ENCODE measurements at places on chromosomes 1 and 21.
A peak's percentile ranks its signal among the peaks of the same experiment; 100 is the strongest.

DNA sequence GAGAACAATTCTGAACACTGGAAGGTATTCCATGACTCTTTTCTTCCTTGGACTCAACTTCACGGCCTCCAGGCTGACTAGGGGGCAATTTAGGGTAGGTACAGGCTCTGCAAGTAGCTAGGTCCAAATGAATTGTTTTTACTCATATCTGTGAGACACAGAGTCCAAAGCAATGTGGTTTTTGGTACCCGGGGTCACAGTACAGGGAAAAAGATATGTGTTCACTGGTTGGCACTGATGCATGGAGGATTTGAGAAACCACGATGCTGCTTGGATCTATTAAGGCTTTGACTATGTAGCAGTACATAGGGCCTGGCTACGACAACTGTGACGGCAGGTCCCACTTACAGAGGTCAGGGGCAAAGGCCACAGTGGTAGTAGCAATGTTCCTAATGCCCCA is 200.6 kb downstream of the DUSP10 start:
- DNase-seq, result no peak

GRCh38 chr1:48333316-48333715 is 110.8 kb downstream of the SLC5A9 start:
- DNase-seq, result no peak

GRCh38 chr1:170068923-170069322 is 5.6 kb downstream of the KIFAP3 start:
- no peak for DNase-seq

GRCh38 chr1:197924516-197925123 is 7.4 kb downstream of the LHX9 start:
- no peak for DNase-seq

GRCh38 chr1:245715291-245715701 is 560.5 kb downstream of the KIF26B start:
- DNase-seq, result no peak

- no peak for DNase-seq
These were observed 32.9 kb downstream of the CD244 start for GRCh38 chr1:160829766-160830165.

DNA sequence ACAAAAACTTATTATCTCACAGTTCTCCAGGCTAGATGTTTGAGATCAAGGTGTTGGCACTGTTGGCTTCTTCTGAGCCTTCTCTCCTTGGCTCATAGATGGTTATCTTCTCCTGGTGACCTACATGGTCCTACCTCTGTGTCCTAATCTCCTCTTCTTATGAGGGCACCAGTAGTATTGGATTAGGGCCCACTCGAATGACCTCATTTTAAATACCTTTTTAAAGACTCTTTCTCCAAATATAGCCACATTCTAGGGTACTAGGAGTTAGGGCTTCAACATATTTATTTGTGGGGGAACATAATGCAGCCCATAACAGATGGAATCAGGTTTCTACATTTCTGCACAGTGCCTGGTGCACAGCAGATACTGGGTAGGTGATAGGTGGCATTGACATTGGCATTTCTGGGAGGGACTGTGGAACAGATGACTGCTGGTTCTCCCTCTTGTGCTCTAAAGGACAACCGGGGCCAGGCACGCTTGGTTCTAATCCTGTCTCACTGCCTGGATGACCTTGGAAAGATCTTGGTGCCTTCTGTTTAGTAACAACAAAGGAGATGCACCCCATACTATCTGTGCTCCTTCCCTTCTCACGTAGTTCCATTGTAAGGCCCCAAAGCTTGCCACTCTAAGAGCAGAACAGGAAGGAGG is 140.3 kb downstream of the PLPP3 start:
- no peak for DNase-seq

DNA sequence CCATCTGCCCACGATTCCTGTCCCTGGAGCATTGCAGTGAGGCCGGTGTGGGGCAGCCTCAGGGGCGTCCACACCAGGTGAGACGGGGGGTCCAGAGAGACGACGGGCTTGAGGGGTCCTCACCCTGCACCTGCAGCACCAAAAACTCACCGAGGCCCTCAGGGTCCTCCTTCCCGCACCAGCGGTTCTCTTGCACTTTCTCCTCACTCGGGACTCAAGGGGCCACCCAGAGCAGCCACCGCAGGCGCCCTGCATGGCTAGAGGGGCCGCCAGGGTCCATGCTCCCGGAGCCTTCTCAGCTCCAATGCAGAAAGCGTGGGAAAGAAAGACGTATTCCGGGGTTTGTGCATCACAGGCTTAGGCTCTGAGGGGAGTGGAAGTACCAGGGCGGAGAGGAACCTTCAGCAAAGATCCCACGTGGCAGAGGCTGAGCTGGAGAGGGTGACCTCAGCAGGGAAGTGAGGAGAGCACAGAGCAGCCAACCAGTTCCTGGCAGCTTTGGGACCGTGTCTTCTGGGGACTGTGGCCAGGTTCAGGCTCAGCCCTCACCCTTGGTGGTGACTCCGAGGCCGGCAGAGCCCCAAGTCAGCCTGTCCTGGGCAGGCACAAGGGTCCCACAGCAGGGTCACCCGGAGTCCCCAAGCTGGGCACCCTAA is 19.5 kb upstream of the COL6A2 start:
- DNase-seq, result no peak

- DNase-seq, result no peak
These were observed 38.0 kb downstream of the CHD5 start for GRCh38 chr1:6142036-6142621.

GRCh38 chr1:56429288-56429687 is 150.1 kb downstream of the PLPP3 start:
- no peak for DNase-seq

GRCh38 chr1:71882226-71882625 is 400.1 kb downstream of the NEGR1 start:
- no peak for DNase-seq

DNA sequence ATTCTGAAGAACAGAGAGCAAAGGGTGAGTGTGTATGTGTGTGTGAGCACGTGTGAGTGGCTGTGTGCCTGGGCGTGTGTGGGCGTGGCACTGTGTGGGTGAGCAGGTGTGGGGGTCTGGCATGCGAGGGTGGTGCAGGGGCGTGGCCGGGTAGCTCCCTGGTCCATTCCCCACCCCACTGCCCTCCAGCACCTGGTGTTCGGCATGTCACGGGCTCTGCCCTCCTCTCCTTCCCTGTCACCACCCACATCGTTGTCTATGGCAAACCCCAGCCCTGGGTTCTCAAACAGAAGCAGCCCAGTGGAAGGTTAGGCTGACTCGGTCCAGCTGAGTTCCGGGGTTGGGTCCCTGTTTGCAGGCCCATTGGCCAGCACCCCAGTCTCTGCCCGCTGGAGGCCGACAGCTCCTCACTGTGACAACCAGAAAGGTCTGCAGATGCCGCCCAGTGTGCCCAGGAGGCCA is 39.8 kb downstream of the UBE2G2 start:
- no peak for DNase-seq

DNA sequence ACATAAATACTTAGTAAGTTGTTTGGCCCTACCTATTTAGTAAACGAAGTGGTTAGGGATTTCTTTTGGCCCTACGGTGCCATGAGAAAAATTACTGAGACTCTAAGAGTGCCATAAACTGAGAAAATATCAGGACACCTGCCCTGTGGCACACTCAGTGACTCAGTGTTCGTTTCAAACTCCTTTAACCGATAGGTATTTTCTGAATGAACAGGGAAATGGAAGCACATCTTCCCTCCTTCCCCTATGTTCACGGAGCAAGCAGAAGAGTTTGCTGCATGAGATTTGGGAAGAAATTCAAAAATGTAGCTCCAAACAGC is 134.2 kb downstream of the KAZN start:
- no peak for DNase-seq

DNA sequence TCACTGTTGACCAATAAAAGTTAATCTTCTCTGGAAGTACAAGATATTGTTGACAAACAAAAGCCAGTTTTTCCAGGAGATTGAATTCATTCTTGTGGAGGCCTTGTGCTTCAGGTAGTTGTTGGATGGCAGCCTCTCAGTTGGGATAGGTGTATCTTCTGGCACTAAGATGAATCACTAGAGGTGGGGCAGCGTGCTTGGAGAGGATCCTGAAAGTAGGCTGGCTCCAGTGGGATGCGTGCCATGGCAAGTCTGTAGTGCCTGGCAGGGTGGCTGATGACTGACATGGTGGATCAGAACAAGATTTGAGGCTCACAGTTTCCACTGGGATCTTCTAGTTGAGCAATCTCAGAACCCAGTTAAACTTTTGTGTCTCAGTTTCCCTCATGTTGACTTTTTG is 2.4 kb downstream of the VPS13D start:
- DNase-seq, result no peak

DNA sequence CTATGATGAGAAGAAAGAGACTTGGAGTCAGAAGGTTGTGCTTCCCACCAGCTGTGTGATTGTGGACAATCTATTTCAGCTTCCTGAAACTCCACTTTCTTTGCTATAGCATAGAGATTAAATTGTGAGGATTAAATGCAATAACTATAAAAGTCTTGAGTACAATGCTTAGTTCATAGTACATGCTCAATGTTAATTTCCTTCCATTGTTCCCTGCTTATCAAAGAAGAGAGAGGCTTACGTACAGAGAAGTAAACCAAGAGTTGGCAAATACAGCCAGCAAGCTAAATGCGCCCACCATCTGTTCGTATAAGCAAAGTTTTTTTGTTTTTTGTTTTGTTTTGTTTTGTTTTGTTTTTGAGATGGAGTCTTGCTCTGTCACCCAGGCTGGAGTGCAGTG is 317.9 kb upstream of the NFIA start:
- no peak for DNase-seq

DNA sequence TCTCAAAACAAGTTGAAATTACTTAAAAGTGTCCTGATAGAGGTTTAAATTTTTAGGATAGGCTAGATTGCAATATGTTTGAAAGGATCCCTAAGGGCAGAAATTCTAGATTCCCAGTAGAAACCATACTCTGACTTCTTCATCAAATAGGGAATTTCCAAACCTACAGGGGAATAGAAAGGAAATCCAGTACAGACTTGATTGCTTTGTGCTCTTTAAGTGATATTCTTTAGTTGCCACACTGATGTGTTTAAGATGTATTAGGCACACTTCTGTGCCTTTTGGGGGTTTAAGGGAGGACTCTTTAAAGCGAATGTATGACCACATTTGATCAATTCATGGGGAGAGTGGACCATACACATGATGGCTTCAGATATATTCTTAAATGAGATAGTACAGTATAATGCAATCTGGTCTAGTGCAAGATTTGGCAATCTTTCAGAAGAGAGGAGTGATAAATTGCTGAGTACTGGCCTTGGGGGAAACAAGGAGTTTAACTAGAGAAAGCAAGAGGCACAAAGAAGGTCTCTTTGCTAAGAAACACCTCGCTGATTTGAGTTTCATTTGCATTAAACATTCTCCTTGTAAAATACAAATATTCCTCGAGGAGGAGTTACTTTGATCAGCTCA is 268.8 kb upstream of the NR5A2 start:
- no peak for DNase-seq

GRCh38 chr1:150621497-150622302 is 7.7 kb downstream of the ENSA start:
- DNase-seq, result no peak

GRCh38 chr21:34085129-34085528 is 11.8 kb downstream of the MRPS6 start:
- no peak for DNase-seq

GRCh38 chr1:208979776-208980175 is 603.7 kb upstream of the CAMK1G start:
- no peak for DNase-seq

DNA sequence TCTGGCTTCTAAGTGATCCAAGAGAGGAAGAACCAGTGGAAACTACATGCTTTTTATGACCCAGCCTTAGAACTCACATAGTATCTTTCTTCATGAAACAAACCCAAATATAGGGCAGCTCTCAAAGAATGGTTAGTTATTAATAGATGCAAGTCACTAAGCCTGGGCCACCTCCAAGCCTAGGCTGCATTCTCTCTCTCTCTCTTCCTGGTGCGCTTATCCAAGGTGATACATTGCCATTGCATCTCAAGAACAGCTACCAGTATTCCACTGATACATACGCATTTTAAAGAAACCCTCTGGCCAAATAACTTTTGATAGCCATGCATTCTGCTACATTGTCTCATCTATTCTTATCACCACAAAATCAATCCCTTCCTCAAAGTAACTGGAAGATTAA is 455.6 kb upstream of the ADGRL2 start:
- DNase-seq, result no peak

GRCh38 chr1:41751804-41752513 is 166.8 kb downstream of the HIVEP3 start:
- no peak for DNase-seq

DNA sequence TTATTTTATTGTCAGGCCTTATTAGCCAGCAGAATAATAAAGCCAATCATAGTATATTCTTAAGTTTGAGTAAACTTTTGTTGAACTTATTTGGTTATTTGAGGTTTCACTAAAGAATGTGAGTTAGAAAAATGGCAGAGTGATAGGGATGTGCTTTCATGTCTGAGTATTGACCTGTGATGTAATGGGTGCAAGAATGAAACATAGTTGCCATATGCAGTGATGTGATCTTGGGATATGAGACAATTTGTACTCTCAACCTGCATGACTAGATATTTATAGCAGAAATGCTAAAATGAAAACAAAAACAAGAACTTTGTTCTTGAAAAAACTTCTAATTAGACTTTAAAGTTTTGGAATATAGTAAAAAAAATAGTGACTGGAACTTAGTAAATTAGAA is 97.9 kb downstream of the DISP1 start:
- no peak for DNase-seq

GRCh38 chr1:46596846-46597245 is 7.2 kb downstream of the MKNK1 start:
- no peak for DNase-seq

DNA sequence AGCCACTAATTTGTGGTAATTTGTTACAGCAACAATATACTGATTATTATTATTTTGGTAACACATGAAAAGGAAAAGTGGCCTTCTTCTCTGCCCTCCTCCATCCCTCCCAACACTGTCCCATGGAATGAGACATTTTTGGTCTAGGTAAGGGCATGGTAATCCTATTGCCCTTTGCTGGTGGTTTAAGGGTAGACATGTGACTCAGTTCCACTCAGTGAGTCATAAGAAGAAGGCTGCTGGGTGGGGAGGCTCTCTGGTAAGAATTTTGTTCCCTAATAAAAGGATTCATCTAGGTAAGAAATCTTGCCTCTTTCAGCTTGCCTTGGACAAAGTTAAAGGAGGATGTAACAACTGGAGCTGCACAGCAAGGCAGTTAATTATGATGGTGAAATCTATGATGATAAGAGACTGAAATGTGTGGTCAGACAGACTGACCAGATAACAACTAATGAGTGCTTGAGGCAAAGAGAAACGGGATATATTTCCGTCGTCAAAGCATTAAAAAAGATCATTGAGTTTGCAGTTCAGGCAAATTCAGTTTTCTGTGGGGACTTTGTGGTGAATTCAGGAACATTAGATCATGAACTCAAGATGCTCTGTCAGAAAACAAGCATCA is 232.0 kb upstream of the KCNK2 start:
- DNase-seq, result no peak

DNA sequence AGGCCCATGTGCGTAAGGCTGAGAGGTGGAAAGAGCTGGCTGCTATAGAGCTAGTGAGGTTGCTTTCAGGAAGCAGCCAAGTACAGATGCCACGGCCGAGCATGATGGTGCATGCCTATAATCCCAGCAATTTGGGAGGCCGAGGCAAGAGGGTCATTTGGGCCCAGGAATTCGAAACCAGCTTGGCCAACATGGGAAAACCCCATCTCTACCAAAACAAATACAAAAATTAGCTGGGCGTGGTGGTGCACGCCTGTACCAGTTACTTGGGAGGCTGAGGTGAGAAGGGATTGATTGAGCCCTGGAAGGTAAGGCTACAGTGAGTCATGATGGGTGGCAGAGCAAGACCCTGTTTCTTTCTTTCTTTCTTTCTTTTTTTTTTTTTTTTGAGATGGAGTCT is 2.7 kb downstream of the CCDC24 start:
- DNase-seq, result no peak

GRCh38 chr1:109199710-109200109 is 14.0 kb upstream of the SARS1 start:
- no peak for DNase-seq

GRCh38 chr1:151881479-151881878 is 27.8 kb downstream of the THEM4 start:
- peak; percentile 38 for DNase-seq

All from NCI-H1930 (cell line).